ENCODE measurements at places on chromosomes 5 and 9.

DNA sequence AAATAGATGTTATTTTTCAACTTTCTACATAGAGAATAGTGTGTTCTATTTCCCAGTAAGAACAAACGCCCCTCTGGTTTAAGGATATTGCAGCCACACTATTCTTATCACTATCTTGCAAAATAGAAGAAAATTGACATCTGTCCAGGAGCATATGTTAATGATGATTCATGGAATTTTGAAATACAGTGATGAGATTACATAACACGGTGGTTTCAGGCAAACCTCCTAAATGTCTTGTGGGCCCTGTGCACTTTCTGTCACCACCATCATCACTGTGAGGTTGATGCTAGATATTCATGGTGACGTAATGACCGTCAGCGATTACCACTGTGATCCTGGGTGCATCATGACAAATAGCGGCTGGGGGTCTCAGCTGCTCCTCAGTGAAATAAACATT, 48.1 kb downstream of the CFAP90 start:
- no peak for DNase-seq

DNA sequence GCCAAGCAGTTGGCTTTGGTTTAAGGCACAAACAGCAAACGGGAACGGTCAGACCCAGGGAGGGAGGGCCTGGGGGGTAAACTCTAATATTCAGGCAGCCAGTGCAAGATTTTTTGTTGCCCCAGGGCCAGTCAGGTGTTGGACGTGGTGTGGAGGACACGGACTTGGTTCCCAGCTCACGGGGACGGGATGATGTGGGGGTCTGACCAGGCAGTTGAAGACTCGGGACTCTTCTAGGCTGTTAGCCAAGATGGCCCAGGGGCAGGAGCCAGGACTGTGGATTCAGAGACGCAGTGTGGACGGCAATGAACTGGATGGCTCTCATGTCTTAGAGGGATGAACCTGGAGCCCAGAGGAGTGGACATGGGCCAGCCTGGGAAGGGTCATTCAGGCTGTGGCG, 169.2 kb downstream of the C9orf50 start:
- DNase-seq = no peak

GRCh38 chr9:35311891-35312639, 150.3 kb downstream of the UNC13B start:
- no peak for DNase-seq

DNA sequence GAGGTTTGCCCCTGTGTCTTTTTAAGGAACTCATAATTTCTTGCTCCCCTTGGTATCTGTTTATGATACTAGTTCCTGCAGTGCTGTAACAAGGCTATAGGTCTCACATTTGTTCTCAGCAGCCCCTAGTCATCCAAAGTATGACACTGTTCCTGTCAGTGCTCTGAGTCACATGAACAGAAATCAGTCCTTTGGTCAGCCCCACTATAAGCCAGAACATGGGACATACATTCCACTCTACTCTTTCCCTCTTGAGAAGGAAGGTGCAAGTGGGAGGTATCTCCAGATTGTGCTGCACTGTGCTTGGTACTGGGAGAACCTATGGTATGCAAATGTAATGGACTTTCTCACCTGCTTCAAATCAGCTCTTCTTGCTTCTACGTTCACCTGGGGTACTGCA, 87.0 kb downstream of the IARS1 start:
- DNase-seq = no peak

- no peak for DNase-seq
Measured at GRCh38 chr5:106699198-106699597, 971.5 kb downstream of the EFNA5 start.

- no peak for DNase-seq
Measured at GRCh38 chr9:61668846-61669245, 479.0 kb downstream of the SPATA31A7 start.
